T-helper 9 cell (primary cell): ENCODE measurements at places on chromosomes 4 and X.

DNA sequence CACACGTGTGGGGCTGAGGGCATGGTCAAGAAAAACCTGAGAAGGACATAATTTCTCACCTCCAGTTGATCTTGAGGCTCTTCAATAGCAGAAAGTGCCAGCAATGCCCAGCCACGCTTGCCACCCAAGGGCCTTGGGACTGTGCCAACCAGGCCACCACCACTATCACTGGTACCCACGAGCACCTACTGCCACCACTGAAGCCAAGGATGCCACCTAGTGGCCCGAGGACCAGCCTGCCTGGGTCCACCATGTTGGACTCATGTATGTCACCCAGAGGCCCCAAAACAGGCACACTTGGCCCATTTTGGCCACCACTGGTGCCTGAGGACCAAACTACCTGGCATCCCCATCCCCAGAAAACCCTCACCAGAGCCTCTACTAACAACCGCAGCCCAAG is 191.8 kb downstream of the ADAM29 start:
- DNase-seq = no peak

- no peak for DNase-seq
These were observed 78.3 kb upstream of the ATXN3L start for GRCh38 chrX:13397878-13398818.

DNA sequence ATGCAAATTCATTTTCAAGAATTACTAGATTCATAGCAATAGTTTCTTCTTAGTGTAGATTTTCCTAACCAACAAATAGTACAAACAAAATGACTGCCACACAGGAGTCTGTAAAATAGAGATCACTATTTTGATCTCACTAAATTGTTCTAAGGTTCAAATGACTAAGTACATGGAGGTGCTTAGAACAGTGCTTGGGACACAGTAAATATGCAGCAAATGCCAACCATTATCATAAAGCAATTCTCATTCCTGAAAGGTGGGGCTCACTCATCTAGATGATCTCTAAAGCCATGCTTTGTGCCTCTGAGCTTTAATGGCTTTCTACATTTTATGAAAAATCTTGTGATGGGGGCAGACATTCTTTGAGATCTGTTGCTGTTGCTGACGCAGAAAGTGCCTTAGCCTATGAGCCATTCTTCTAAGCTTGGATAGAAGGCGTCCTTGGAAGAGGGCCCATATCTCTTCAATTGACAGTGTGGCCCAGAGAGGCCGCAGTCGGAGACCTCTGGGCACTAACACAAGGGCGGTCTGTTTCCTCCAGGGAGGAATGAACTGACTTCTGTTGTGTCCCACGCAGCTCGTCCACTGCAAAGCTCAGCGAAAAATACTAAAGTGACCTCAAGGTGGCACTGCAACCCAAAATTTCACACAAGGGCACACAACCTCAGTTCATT is 23.5 kb downstream of the TLR10 start:
- DNase-seq = peak; percentile 49

DNA sequence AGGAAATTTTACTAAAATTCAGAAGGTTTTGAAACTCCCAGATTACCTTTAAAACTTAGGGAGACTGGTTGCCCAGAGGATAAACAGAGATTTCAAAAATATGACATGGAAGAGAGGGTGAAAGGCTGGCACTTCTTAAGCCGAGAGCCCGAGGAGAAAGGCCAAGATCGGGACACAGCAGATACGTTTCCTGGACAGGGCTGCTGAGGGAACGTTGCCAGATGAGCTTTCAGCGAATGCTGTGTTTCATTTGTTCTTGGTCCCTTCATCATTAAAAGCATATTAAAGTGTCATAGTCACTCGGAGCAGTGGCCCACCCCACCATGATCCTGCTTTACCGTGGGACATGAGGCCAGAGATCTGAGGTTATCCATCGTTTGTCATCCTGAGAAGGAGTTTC is 37.9 kb upstream of the STOX2 start:
- no peak for DNase-seq

DNA sequence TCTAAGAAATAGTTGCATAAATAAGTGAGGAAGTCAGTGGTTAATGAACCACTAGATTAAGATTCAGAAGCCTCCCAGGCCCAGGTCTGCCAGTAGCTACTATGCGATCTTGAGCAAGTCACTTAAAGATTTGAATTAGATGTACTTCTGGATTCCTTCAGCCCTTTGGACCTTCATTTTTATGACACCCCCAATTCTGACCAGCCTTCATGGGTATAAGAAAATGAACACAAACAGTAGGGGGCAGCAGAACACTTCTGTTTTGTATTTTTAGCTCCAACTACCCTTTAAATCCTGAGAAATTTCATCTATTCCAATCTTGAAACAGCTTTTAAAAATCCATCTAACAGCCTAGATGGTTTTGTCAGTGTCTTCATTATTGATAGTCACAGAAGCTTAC is 19.0 kb downstream of the TMEM47 start:
- DNase-seq = no peak

- no peak for DNase-seq
These were observed 30.6 kb upstream of the GPRIN3 start for GRCh38 chr4:89338206-89338605.

GRCh38 chr4:185235843-185236503 is 26.6 kb downstream of the SNX25 start:
- no peak for DNase-seq

GRCh38 chrX:129158505-129158904 is 364.8 kb downstream of the SMARCA1 start:
- no peak for DNase-seq

- DNase-seq = no peak
These were observed 172.0 kb downstream of the FBXO8 start for GRCh38 chr4:174111422-174111821.

DNA sequence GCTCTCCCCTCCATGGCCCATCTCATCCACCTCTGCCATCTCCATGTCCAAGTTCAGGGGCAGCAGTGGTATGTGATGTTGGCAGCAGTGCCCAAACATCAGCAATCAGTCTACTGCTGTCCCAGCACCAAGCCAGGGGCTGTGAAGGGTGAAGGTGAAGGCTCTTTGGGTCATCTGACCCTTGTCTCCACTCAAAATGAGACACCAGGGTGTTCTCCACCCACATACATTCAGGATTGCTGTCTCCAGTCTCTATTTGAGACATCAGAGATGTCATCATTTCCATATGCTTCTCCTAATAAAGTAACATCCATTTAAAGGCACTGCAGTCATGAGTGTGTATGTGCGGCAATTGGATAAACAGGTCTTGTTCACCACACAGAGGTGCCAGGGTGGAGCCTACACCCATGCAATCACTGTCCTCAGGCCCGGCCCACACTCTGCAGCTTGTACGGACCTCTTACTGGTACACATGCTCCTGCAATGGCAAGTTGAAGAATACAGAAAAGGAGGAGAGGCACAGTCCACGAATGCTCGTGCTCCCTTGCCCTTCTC is 22.2 kb downstream of the MAML3 start:
- DNase-seq = no peak

GRCh38 chrX:8346060-8346459 is 118.6 kb upstream of the VCX3B start:
- no peak for DNase-seq

GRCh38 chr4:72701987-72702819 is 133.2 kb upstream of the ADAMTS3 start:
- no peak for DNase-seq

- no peak for DNase-seq
These were observed 133.1 kb downstream of the ARAP2 start for GRCh38 chr4:36111172-36111571.

DNA sequence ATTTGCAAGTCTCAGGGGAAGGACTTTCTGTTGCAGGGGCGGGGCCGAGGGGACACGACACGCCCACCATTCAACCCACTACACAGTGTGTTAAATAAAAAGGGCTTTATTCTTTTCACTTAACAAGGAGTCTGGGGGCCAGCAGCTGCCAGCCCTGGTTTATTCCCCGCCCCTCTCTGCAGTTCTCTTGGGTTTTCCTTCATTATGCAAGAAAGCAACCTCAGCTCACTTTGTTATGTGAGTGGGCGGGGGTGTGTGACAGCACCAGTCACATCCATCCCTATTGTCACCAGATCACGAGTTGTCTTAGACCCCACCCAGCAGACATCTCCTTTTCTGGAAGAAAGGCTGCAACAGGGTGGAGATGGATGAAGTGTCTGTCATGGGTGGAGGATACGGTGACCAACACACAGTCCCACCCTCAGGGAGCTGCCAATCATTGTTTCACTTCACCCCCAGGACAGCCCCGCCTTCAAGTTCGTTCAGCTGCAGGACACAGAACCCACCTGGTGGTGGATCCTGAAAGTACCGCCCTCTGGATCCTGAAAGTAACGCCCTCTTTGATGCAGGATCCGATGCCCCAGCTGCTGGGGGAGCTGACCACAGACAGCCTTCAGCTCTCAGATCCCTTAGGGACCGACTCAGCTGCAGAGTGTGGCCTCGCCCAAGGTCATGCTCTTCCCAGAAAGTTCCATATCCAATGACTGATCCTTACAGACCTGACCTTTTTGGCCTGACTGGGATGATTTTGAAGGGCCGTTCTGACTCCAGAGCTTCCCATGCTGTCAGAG is 79.6 kb downstream of the SMIM20 start:
- no peak for DNase-seq

DNA sequence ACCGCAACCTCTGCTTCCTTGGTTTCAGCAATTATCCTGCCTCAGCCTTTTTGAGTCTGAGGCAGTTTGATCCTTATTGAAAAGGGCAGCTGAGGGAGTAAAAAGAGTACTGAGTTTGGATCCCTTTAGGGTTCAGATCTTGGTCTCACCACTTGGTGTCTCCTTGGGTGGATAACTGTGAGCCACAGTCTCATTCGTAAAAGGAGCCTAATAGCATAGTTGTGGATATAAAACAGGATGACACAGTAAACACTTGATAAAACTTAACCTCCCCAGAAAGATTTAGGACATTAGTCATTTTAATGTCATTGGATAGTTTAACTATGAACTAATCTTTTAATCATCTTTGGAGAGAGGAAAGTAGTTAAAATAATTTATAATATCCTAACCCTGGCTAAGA is 173.0 kb downstream of the ANK2 start:
- no peak for DNase-seq

DNA sequence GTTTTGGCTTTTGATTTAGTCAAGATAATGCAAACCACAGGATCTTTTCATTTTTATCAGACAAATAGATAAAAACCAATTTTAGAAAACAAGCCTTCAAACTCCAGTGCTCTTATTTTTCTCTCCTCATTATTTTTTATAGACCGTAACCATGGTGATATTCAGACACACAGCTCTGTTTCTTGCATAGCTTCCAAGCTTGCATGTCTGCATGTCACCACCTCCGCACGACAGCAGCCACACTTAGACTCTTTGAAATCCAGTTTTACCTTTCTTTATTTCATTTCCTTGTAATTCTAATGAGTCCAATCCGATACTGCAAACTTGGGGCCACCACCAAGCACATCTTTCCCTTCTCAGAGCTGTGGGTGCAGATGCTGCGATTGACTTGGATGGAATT is 94.3 kb upstream of the GPM6A start:
- DNase-seq = no peak

GRCh38 chrX:1246816-1247215 is 21.8 kb upstream of the CSF2RA start:
- DNase-seq = peak; percentile 64

DNA sequence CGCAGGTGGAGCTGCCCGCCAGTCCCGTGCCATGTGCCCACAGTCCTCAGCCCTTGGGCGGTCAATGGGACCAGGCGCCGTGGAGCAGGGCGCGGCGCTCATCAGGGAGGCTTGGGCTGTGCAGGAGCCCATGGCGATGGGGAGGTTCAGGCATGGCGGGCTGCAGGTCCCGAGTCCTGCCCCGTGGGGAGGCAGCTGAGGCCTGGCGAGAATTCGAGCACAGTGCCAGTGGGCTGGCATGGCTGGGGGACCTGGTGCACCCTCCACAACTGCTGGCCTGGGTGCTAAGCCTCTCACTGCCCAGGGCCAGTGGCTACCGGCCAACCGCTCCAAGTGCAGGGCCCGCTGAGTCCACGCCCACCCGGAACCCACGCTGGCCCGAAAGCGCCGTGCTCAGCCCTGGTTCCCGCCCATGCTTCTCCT is 646.5 kb downstream of the GABRG1 start:
- no peak for DNase-seq

DNA sequence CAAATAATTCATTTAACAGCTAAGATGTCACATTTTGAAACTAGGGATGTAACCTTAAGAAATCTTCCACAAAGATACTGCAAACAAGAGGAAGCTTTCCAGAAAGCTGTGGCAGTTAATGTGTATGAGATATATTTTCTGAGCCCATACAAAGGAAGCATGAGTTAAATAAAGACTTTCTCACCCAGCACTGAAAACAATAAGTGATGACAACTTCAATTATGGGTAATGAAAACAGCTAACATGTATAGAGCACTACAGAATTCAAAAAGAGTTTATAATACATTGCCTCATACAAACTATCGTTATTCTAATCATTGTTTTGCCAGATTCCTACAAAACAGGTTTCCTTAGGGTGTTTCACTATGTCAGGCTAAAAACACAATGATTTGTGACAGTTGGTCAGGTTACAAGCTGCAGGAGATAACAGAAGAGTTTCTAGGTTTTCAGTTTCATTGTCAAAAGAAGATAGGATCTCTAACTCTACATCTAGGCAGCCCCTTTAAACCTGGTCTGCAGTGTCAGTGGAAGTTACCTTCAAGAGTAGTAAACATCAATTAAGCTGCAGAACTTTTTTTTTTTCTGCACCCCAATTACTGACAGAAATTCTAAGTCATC is 618.1 kb upstream of the ADGRL3 start:
- DNase-seq = no peak

GRCh38 chrX:23937100-23937499 is 29.3 kb downstream of the CXorf58 start:
- DNase-seq = no peak

GRCh38 chr4:141004823-141005222 is 128.4 kb downstream of the RNF150 start:
- no peak for DNase-seq

DNA sequence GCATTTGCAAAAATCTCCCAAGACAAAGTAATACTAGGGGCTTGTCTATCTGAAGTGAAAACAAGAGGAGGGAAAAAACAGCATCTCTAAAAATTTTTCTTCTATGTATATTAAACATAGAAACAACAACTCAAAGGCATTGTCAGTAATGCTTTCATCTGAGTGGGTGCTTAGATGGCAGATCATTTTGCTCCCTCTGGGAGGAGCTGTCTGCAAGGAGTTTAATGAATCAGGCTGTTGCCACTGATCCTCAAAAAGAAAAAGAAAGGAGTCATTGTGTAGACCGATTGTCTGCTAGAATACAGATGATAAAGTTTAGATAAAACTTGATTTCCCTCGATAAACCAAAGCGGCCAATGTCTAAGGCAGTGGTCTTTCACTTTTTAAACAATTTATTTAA is 49.7 kb upstream of the KLHL8 start:
- DNase-seq = no peak

- DNase-seq = no peak
These were observed 30.8 kb upstream of the C1GALT1C1 start for GRCh38 chrX:120660637-120661036.

- no peak for DNase-seq
These were observed 7.2 kb upstream of the MAMLD1 start for GRCh38 chrX:150355913-150356312.

GRCh38 chrX:115047715-115048114 is 30.3 kb upstream of the IL13RA2 start:
- DNase-seq = no peak

- DNase-seq = no peak
These were observed 104.6 kb downstream of the PSAPL1 start for GRCh38 chr4:7330031-7330596.
